Renal pelvis (tissue), 12 donors: ENCODE measurements at places on chromosomes 4 and X.

DNA sequence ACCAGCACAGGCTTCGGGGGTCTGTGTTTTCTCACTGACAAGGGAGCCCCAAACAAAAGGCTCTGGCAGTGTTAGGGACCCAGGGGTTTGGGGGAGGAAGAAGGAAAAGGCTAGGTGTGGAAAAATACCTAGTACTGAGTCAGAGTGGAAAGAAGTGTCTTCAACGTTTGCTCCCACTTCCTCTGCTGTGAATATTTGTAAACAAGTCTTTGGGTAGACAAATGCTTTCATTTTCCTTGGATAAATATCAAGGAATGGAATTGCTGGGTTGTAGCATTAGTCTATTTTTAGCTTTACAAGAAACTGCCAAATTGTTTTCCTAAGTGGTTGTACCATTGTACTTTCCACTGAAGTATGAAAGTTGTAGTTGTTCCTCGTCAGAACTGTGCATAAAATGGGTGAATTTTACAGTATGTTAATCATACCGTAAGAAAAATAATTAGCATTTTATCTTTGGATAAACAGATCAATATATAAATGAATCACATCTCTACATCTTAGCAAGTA, 17.4 kb downstream of the COL4A5 start:
- no peak for DNase-seq

GRCh38 chr4:87882321-87882720, 49.6 kb downstream of the MEPE start:
- no peak for DNase-seq

GRCh38 chrX:153400146-153401132, 711 bp downstream of the PNMA6E start:
- DNase-seq: no peak

GRCh38 chr4:54541426-54542118, 116.2 kb upstream of the KIT start:
- no peak for DNase-seq

DNA sequence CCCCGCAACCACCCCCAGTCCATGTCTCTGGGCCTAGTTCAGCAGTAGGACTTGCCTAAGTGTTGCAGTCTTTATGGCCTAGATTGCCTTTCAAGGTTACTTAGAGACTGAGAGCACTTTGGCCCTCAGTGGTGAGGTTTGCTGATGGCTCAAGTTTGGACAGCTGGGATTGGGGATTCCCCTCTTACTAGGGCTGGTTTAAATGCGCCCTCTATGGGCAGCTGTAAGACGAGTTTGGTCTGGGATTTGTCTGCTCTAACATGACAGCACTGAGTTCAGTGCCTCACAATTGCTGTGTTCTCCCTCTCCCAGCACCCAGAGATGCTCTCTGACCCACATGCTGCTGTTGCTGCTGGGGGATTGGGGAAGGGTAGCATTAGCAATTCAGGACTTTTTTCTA, 23.1 kb downstream of the DACH2 start:
- DNase-seq: no peak

DNA sequence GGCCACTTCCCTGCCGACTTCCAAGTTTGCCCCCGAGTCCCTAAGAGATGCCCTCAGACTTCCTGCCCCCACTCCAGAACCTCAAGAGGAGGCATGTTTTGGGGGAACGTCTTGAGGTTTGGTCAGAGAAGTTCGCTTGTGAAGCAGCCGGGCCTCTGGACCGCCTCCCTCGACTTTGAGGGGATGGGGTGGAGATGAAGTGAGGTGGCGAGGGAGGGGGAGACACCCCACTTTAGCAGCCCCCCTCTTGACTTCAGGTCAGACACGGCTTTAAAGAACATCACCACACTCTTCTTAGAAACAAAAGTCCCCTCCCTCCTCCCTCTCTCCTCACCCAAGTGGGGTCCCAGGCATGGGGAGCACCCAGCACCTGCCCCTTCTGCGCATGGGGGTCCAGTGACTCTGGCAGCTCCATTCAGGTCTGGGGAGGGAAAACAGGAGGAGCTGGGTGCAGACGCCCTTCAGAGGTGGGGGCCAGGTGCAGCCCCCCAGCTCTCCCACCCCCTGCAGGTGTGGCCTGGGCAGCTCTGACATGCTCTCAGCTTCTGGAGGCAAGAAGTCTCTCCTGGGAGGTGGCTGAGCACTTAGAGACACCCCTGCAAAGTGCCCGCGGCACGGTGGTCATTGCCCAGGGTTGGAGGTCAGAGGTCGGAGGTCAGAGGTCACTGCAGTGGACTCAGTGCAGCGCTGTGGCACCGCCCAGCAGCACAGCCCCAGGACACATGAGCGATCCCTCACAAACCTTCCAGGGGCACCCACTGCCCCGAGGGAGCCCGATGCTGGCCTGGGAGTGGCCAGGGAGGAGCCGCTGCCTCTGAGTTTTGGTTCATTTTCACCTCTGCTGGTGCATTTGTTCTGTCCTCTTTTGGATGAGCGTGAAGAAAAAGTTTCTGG, 108.8 kb downstream of the CPZ start:
- DNase-seq: no peak

GRCh38 chr4:129138810-129139496, 43.0 kb downstream of the C4orf33 start:
- DNase-seq: no peak

GRCh38 chr4:54553001-54553400, 104.8 kb upstream of the KIT start:
- no peak for DNase-seq

GRCh38 chrX:100363896-100364295, 46.2 kb downstream of the PCDH19 start:
- no peak for DNase-seq

DNA sequence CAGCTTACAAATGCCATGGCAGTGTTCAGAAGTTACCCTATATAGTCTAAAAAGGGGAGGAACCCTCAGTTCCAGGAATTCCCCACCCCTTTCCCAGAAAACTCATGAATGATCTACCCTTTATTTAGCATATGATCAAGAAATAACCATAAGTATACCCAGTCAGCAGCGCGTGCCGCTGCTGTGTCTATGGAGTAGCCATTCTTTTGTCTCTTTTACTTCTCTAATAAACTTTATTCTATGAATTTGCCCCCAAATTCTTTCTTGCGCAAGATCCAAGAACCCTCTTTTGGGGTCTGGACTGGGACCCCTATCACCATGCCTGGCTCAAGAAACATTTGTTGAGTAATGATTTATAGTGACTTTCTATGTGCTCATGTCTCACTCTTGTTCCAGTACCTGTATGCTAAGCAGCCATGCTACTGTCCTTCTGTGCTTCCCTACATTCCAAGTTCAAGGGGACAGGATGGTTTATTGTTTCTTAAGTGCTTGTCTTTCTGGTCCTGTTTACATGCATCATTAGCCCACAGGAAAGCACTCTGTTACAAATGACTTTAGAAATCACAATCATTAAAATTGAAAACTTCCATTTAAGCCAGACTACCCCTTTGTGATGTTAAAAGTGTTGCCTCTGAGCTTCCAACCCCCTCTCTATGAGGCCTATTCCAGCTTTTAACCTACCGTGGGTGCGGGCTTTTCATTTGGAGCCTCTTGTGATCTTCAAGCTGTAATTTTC, 63.4 kb upstream of the S100G start:
- no peak for DNase-seq

DNA sequence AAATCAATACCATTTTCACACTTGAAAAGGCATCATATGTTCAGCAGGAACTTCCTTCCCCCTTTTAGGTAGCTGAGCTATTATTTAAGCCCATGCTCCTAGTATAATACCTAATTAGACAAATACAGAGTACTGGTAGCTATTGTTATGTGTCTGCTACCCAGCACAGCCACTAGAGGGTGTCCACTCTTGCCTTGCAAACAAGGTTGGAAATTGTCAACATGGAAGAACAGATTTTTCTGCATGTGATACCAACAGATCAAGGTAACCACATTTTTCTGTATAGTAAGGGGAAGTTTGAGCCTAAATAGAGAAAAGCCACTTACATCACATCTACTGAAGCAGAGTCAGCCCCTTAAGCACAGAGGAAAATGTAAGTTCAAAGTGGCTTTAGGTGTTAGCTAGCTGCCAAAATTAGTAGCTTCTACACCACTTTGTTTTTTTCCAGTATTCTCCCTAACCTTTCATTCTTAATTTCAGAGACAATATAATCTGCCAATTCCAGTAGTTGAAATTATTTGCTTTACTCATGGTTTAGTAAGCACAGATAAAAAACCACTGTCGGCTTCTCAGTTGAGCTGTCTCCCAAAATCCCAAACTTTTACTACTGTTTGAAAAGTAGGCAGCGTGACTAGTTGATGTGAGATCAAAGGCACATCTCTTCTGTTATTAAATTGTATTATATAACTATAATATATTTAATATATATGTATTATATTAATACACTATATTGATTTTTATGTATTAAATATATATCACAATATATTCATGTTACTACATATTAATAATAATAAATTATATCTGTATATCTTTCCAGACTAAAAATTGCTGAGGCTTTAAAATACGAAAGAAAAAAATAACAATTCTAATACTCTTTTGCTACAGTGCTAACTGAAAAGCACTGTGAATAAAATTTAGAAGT, 38.2 kb downstream of the EDNRA start:
- DNase-seq: peak; percentile 41

DNA sequence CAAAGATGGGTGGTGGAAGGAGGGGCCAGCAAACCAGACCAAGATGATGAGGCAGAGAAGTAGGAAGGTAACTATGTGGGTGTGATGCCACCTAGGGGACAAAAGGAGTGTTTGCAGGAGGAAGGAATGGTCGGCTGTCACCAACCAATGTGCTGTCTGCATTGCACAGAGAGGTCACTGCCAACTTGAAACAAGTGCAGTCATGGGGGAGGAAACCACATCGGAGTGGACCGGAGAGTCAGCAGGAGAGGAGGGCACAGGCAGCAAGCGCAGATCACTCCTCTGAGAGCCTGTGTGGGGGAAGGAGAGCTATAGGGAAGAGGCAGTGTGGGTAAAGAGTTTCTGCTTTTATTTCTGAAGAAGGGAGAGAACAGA, 38.5 kb upstream of the FGFBP2 start:
- DNase-seq: peak; percentile 69

DNA sequence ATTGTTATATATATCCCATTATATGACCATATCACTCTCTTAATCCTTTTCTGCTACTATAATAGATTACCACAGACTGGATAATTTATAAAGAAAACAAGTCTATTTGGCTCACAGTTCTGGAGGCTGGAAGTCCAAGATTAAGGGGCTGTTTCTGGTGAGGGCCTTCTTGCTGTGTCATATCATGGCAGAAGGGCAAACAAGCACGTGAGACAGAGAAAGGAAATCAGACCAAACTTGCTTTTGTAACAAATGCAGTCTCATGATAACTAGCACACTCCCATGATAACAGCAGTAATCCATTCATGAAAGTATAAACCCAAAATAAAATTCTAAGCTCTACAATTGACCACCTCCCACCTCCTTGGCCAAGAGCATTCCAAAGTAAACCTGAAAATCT, 16.3 kb upstream of the TAB3 start:
- no peak for DNase-seq

GRCh38 chr4:61630548-61630947, 430.4 kb downstream of the ADGRL3 start:
- DNase-seq: no peak

DNA sequence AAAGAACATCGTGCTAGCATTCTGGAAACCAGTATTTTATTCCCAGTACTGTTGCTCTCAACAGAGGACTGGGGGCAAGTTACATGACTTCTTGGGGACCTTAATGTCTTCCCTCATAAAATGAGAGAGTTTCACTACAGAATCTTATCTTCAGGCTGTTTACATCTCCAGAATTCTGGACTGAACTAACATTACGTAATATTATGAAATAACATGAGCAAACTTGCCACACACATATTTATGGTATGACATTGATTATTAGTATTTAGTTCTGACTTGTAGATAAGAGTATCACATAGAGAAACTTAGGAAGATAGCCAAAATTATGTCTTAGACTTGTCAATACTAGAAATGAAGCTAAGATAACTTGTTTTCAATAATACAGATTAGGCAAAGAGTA, 68.0 kb downstream of the NFKB1 start:
- no peak for DNase-seq

DNA sequence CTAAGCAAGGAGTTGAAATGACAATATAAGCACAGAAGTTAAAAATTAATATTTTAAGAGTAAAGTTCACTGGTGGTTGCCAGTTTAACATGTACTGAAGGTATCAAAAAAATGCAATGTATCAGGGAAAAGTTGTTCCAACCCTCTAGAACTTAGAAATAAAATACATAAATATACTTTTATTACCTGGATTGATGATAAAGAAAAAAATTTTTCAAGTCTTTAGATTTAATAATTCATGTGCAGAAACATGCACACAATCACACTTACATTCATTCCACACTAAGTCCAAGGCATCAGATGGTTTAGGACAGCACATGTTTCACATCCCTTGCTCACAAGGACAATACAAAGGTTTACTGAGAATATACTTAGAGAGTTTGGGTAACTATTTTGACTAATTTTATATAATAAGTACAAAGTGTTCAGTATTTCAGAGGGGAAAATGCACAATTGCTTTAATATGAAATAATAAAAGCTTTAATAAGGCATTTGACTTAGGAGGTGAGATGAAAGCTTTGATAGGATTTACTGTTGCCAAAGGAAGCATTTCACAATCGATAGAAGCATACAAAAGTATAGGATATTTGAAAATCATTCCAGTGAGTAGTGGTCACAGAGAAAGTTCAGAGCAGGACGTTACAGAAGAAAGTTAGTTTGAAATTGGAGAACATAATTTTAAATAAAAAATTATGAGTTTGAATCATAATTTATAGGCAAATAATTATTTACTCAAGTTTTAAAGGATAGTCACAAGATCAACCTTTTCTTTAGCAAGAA, 392 bp upstream of the UGT2A3 start:
- no peak for DNase-seq

DNA sequence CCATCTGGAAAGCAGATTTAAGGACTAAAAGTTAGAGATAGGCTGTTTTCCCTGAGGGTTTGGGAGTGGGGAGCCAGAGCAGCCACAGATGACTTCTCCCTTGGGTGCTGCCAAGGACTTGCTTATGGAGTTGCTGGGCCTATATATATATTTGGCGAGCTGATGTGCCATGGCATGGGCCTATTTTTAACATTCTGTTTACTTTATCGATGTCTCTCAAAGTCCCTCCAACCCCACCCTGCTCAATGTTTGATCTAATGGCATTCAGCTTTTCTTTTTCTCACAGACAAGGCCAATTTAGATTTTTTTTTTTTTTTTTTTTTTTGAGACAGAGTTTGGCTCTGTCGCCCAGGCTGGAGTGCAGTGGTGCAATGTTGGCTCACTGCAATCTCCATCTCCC, 6.1 kb upstream of the CUL4B start:
- no peak for DNase-seq

DNA sequence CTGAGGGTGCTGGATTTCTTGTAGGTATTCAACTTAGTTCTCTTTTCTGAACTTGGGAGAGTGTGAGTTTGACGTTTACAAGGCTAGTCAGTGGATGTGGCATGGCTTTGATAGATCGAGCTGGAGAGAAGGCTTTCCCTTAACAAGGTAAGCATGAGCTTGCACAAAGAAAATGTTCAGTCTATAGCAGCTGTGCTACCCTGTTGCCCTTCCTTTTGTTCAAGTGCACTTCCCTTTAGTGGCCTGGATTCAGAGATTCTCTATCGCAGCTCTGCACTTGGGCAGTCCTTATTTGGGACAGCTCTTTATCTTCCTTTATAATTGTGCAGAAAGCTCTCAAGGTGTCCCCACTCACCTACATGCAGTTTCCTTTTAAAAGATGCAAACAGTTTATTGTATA, 198.0 kb downstream of the ARHGAP24 start:
- DNase-seq: no peak

- no peak for DNase-seq
Measured at GRCh38 chrX:49925176-49925575, 2.8 kb downstream of the CLCN5 start.
